ENCODE measurements at places on chromosomes 3 and 15.

GRCh38 chr15:85616549-85617110 lies 178.1 kb downstream of the KLHL25 start:
- no peak for DNase-seq

DNA sequence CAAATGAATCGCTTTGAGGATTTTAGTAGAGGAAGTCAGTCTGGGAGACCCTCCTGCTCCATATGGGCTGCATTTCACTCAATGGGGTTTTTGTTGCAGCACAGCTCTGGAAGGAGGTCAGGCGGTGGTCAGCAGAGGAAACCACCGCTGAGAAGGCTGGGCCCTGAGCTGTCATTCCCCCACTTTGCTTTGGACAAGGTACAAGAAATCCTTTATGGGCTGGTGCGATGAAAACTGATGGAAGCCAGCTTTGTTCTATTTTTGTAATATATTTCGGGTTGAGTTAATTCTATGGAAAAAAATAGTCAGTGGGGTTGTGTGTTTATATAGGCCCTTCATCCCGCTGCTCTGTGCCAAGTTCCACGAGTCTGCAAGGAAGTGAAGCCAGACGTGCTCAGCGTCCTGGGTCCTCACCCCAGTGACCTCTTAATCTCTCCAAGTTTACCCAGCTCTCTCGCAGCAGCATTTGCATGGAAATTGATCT lies 157.1 kb upstream of the TMC3 start:
- DNase-seq = no peak

GRCh38 chr3:132854856-132855535 lies 132.8 kb upstream of the NPHP3 start:
- DNase-seq = no peak

GRCh38 chr3:139380575-139380974 lies 8.9 kb downstream of the COPB2 start:
- no peak for DNase-seq

GRCh38 chr3:127222664-127223063 lies 29.7 kb downstream of the PRR23E start:
- DNase-seq = no peak

DNA sequence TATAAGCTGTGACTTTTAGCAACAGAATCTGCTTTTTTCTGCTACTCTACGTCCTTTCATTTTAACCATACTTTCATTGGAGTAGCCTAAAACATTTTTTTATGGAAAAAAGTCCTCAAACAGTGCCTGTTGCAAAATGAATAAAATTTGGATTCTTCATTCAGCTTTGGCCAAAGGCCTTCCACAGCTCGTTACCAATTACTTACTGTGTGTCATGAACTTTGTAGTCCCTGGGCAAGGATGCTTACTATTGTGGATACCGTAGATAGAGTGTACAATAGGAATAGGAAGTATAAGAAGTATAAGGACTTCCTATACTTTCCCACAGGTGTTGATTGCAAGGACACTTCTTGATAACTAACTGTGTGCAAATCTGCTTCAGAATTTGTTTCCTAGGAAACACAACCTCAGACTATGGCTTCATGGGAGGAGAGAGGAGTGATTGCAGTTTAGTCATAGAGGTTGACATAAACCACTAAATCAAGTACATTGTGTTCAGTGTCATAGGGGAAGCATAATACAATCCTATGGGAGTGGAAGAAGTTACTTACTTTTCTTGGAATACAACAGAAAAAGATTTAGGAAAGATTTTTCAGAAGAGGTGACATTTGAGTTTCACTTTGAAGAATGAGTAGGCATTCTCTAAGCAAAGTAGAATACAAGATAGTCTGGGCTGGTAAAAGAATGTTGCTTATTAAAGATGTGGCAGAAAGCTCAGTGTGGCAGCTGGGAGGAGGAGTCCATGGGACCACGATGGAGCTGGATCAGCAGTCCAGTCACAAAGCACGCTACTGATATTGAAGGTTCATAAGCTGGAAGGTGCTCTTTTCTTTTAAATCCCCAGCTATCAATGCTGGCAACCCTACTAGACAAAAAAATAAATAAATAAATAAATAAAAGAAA lies 309.7 kb upstream of the TPRG1 start:
- DNase-seq = no peak

DNA sequence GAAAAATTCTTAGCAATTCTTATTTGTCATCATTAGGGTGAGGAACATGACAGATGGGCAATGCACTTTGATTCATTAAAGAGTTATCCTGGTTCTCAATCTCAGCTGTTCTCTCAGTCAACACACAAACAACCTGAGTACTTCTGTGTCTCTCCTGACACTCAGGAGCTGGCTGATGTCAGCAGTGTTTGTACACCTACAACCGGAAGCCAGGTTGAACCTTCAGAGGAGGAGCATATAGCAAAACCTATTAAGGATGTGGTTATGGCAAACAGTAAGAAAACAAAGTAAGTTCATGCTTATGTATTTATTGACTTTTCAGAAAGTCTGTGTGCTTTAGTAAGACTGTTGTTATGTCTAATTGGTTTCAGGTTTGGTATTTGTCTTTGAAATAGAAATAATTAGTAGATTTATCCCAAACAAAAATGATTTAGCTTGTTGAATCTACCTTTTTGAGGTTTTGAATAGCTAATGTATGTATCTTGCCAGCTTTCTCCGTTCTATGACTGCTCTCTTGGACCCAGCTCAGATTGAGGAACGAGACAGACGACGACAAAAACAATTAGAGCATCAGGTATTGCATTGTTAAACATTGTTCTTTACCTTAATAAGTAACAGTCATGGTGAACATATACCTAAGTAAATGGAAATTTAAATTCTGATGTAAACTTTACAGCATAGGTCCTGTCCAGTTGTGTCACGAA lies 36.6 kb downstream of the CCDC66 start:
- no peak for DNase-seq

DNA sequence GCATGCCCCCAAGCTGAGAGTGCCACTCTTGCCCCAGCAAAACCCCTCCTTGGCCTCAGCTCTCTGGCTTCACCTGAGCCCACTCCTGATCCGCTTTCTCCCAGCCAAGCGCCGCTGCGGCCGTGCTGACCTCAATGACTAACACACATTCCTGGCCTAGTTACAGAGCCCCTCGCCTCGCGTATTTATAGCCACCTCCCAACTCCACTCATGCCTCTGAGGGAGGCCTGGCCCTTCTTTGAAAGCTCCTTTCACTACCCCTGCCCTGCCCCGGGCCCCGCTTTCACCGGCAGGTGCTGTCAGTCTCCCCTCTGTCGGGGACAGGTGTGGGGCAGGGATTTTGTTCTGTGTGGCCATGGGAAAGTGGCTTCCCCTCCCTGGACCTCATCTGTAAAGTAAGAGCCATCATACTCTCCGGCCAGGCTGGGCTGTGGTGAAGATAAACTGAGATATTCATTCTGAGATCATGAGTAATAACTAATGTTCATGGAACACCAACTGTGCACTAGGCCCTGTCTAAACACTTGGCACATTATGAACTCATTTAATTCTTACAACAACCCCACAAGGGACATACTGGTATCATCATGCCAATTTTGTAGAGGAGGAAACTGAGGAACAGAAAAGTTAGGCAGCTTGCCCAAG lies 13.2 kb upstream of the ATP2B2 start:
- DNase-seq = no peak

DNA sequence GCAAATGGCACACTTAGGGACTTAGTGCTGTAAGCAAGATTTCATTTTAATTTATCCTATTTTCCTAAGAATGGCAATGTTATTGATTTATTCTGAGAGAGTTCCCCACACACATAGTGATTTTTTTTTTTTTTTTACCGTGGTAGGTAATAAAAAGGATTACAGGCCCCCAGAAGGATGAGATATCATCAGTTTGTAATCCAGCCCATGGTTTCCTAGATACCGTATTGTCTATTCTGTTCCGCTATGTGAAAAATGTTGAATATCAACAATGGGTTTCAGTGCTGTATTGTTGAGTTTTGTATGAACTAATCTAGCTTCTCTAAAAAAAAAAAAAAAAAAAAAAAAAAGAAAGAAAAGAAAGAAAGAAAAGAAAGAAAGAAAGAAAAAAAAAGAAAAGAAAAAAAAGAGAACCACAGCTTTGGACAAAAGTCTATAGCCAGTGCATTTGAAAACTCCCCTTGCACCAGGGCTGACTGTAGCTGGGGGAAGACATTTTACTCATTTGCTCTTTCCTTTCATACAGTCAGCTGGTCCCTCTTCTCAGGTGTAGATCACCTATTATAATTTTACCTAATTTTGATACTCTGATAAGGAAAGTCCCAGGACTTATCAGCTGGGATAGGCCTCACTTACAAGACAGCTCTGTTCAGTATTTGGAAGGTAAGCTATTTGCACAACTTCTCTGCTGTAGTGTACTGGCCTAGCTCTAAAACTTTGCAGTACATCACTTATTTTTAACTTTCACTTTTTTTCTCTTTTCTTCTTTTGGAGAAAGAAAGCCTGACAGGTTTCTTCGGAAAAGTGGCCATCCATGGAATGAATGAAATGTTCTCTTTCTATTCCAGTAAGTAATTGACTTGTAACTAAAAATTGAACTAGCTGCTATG lies 101.4 kb upstream of the SOX2 start:
- no peak for DNase-seq

- DNase-seq = no peak
These were observed 7.5 kb upstream of the PPP1R14D start for GRCh38 chr15:40836020-40836419.

- no peak for DNase-seq
These were observed 443.3 kb downstream of the VGLL3 start for GRCh38 chr3:86547692-86548091.

- no peak for DNase-seq
These were observed 38.8 kb downstream of the CBLB start for GRCh38 chr3:105829871-105830622.

GRCh38 chr3:159882790-159883779 lies 105.5 kb upstream of the IL12A start:
- no peak for DNase-seq

DNA sequence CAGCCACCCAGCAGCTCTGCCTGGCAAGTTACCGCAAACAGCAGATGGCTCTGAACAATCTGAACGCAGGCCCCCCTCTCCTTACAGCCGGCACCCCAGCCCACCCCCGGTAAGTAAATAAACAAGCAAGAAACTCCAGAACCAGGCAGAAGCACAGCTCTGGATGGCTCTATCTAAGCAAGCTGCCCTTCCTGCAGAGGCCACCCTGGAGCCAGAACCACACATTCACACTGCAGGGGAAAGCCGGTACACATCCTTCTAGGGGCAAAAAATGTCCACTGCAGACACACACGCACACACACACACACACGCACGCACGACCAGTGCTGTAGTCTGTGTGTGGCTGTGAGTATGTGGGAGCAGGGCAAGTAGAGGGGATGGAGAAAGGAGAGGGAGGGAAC lies 63.9 kb downstream of the ADCY5 start:
- no peak for DNase-seq

DNA sequence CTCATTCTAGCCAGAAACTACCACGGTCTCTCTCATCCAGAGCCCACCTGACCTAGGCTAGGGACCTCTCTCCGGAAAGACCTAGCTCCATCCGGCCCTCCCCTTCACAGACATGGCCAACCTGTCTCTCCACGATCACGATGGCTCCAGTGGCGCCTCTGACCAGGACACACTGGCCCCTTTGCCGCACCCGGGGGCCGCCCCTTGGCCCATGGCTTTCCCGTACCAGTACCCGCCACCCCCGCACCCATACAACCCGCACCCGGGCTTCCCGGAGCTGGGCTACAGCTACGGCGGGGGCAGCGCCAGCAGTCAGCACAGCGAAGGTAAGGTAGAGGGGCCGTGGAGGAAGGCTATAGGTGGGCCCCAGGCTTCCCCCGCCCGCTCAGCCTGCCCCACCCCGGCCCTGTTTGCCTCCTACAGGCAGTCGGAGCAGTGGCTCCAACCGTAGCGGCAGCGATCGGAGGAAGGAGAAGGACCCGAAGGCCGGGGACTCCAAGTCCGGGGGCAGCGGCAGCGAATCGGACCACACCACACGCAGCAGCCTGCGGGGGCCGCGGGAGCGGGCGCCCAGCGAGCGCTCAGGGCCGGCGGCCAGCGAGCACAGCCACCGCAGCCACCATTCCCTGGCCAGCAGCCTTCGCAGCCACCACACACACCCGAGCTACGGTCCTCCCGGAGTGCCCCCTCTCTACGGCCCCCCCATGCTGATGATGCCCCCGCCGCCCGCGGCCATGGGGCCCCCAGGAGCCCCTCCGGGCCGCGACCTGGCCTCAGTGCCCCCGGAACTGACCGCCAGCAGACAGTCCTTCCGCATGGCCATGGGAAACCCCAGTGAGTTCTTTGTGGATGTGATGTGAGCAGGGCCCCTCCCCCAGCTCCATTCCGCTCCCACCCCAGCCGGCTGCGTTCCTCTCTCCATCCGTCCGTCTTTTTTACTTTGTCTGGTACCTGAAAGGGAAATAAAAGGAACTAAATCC lies 4.5 kb upstream of the AP2M1 start:
- DNase-seq = no peak

GRCh38 chr15:70447521-70447920 lies 315.8 kb downstream of the UACA start:
- no peak for DNase-seq

GRCh38 chr3:38032328-38032865 lies 3.0 kb upstream of the PLCD1 start:
- no peak for DNase-seq

DNA sequence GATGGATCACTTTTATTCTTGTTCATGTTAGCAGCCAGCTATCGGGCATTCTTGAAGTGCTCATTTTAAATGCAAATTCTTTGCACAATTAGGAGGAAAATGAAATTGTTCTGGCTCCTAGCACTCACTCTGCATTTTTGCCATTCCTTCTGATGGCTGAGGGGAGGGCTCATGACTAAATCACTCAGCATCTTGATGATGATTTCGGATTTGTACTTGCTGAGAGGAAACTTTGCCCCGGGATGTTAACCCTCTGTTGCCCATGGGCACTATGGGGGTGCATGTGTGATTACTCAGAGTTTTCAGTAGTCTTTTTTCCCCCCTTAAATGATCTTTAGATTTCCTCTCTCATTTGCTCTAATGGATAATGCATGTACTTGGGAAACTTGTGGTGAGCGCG lies 299.6 kb upstream of the C2CD4B start:
- no peak for DNase-seq

DNA sequence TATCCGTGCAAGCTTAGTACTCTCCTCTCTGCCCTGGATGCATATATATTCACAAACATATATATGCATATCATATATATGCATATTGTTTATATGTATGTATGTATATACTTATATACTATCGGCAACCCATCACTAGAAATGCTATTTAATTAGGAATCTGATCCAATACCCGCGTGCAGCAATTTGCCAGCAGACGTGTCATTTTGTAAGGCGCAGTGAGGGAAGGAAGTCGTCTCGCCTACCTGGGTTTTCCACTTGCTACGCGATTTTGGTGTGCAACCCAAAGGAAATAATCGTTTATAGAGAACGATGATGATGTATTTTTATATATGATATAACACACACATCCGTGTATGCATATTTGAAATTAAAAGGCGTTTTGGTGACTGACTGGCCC lies 5.6 kb upstream of the FEZF2 start:
- DNase-seq = no peak

- no peak for DNase-seq
These were observed 18.7 kb downstream of the TGM4 start for GRCh38 chr3:44893097-44893496.

All from stimulated activated CD4-positive, alpha-beta T cell treated with anti-CD3 and anti-CD28 coated beads, Interleukin-4, amount 100 ng/mL, for 4 hours (primary cell).